Stimulated activated CD8-positive, alpha-beta memory T cell treated with anti-CD3 and anti-CD28 coated beads, Interleukin-15, amount 100 ng/mL, for 4 hours (primary cell): ENCODE measurements at places on chromosomes 4 and X.

DNA sequence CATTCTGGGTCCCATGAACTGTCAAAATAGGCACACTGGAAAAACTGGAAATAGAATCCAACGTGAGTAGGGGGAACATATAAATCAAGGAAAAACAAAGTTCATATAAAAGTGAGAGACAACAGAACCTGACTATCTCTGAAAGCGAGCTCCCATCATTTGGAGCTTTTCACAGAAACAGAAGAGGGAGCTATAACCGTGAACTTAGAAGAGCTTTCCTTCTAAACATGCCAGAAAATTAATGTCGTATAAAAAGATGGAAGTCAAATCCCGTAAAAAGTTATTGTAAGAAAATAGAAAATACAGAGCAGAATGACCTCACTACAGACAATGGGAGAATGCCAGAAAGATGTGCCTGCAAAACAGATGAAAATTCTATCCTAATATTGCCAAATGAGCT lies 23.9 kb upstream of the HSD17B10 start:
- DNase-seq, result no peak

- no peak for DNase-seq
Observed at GRCh38 chr4:7207628-7208231, 15.4 kb downstream of the SORCS2 start.

- no peak for DNase-seq
Observed at GRCh38 chr4:16893141-16893651, 5.2 kb downstream of the LDB2 start.

DNA sequence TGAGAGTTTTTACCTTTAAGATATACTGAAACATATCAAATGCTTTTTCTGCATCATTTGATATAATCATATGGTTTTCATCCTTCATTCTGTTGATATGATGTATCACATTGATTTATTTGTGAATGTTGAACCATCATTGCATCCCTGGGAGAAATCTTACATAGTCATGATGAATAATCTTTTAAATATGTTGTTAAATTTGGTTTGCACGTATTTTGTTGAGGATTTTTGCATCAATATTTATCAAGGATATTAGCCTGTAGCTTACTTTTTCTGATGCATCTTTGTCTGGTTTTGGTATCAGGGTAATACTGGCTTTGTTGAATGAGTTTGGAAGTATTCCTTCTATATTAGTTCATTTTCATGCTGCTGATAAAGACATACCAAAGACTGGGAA lies 541.4 kb downstream of the TLL1 start:
- DNase-seq, result no peak

DNA sequence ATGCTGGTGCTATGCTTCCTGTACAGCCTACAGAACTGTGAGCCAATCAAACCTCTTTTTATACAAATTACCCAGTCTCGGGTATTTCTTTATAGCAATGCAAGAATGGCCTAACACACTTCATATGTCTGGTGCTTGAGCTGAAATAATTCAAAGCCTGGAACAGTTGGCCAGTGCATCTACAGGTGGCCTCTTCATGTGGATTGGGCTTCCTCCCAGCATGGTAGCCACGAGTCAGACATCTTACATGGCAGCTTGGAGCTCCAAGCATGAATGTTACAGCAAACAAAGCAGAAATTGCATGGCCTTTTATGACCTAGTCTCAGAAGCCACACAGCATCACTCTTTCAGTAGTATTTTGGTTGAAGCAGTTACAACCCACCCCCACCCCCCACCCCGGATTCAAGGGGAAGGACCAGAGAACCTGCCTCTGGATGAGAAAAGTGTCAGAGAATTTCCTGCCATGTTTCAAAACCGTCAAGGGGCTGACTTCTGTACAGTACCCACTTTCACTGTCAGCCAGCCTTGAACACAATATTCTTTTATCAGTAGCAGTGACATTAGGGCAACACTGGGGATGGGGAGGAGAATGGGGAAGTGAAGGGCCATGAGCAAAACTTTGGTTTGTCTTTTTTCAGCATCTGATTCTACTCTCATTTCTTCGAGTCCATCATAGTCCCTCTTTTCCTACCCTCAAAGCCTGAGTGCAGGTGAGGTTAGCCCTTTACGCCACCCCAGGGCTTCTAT lies 368.7 kb downstream of the BCOR start:
- DNase-seq, result no peak

DNA sequence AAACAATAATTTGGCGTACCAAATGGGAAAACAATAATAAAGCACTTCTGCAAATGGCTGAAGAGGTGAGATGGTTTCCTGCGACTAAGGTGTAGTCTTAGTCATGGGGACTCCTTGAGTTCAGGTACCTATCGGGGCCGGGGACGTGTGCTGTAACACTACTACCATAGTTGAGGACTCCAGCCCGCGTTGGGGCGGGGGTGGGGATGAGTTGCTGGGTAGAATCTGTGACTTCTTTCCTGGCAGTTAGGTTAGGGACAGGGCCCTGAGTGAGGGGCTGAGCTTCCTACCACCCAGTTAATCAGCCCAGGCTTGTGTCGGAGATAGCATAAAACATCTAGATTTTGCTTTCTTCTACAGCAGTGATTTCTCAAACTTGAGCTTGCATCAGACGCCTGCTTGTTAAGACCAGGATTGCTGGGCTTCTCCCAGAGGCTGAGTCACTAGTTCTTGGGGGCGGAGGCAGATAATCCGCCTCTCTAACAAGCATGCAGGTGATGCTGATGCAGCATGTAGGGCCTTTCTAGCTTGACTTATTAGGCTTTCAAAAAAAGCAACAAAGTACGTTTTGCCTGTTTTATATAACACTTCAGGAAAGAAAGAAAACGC lies 30.2 kb downstream of the RBBP7 start:
- no peak for DNase-seq

DNA sequence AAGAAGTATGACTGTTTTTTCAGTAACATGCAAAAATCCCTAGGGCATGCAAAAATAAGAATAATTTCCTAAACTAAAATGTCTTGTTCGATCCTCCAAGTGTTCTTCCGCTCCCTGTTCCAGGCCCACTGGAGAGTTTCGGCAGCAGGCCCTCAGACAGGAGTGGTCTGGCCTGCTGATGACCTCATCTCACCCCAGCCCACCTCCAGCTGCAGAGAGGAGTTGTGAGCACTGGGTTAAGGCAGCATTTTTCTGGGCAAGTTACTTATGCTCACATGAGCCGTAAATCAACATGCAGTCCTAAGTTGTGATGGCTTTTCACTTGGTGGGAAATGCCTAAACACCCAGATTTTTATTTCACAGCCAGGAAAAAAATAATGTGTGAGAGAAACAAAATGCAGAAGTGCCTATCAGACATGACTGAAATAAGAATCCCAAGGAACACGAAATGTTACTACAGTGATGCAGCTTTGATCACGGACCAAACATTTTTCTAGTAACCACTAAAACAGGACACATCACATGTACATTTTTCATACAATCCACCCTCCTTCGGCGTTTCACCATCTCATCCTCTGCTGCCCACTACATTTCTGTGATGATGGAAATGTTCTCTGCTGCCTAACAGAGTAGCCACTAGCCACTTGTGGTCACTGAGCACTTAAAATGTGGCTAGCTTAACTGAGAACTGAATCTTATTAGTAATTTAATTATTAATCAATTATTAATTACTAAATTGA lies 153.3 kb upstream of the TBL1X start:
- DNase-seq, result no peak

- no peak for DNase-seq
Observed at GRCh38 chr4:140312100-140312499, 61.3 kb upstream of the SCOC start.

- DNase-seq, result no peak
Observed at GRCh38 chr4:148376151-148376550, 66.1 kb downstream of the NR3C2 start.

DNA sequence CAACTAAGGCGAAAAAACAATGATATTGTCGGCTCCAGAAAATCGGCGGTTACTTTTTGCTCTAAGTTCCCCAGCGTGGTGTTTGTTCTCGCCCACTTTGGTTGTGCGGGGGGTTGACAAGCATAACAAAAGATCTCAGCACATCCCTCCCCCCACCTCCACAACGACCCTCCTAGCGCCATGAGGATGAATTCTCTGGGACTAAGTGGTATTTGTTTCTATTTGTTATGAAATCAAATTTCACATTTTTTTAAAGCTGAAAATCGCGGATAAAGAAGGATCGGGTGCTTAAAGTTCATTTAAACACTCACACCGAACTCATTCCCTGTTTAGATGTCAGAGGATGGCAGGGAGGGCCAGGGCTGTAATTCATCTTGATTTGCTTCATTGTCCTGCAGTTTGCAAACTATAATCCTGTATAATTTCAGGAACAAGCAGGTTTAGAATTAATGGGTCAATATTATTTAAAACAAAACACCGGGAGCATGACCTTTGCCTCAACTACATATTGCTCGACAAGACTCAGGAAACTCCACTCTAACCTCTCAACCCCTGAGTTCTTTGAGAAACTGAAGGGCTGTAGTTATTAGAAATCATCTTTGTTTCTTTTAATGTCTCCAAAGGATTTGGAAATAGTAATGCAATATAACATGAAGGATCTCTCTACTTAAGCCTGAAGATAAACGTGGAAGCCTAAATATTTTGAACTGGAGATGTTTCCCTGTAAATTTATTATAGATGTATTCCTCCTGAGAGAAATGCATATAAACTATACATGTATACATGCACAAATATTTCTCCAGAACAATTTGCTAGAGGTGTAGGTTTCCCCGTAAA lies 6.4 kb downstream of the PITX2 start:
- no peak for DNase-seq

- DNase-seq, result no peak
Observed at GRCh38 chr4:10069075-10069642, 47.4 kb downstream of the WDR1 start.

GRCh38 chr4:140315019-140315418 lies 58.4 kb upstream of the SCOC start:
- no peak for DNase-seq

DNA sequence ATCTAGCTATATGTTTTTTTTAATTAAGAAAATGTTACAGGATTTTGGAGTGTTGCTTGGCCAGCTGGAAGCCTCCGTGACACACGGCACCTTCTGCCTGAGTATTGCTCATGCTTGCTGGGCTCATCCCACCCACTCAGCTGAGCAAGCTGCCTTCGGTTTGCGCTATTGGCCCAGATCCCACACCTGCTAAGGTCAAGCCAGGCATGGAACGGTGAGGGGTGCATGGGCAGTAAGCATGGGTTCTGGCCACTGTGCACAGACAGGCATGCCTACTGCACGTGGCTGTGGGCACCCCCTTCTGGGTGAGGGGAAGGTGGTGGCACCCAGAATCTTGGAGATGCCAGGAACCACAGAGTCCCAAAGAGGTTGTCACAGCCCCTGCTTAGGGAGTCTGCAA lies 1178.4 kb upstream of the PCDH7 start:
- DNase-seq, result no peak

GRCh38 chrX:130715299-130715698 lies 187.7 kb downstream of the ENOX2 start:
- DNase-seq, result no peak

DNA sequence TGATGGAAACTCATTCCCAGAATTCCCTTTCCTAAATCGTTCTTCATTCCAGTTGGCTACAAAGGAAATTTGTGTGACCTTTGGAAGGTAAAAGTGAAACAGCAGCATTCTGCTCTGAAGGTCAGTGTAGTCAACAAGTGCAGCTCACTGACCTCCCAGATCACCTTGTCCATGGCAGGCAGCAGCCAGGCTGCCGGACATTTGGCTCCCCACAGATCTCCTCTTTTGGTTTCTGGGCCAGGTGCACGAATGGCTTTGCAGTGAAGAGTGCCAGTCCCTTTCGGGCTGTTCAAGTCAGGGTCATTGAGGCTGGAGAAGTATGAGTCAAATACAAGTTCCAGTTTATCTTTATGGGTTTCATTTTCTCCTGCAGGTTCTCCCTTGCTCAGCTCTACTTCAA lies 14.3 kb downstream of the GPRIN3 start:
- no peak for DNase-seq

GRCh38 chr4:85953651-85954018 lies 406.2 kb downstream of the MAPK10 start:
- DNase-seq, result no peak

GRCh38 chr4:175369087-175369486 lies 443.0 kb downstream of the GPM6A start:
- DNase-seq, result no peak

GRCh38 chr4:8144359-8144758 lies 14.3 kb downstream of the ABLIM2 start:
- DNase-seq, result no peak

GRCh38 chrX:115562480-115562847 lies 1.5 kb downstream of the PLS3 start:
- DNase-seq, result no peak

DNA sequence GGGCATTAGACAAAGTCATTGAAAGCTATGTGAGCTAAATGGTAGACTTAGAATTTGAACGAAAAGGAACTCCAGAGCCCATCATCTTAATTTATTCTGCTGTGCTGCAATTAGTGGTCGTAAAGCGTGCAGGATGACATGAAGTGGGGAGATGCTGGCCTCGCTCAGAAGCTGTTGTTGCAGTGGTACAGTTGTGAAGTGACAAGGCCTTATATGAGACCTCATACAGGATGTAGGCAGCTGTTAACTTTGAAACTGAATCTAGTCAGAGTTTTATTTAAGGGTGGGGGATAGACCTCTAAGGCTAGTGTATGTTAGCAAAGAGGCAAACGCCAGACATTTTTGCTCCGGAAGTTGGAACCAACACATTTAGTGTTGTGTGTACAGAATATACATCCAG lies 13.4 kb downstream of the KLF3 start:
- no peak for DNase-seq

GRCh38 chr4:173374588-173374987 lies 3.8 kb downstream of the SAP30 start:
- no peak for DNase-seq
